ENCODE measurements at places on chromosomes 5 and 9.

DNA sequence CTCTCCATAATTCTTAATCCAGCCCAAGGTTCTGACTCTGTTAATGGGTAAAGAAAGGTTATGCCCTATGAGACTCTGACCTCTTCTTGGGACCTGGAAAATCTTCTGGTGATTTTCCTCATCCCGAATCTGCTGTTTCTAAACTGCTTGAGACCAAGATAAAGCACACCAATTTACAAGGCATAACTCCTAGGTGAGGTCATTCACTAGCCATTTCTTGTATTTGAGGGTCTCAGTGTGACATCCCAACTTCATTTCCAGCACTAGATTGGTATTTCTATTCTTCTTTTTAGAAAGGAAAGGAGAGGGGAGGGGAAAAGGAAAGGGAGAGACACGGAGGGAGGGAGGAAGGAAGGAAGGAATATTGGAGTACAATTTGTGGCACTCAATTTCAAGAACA is 51.6 kb downstream of the SLC1A1 start:
- no peak for DNase-seq

DNA sequence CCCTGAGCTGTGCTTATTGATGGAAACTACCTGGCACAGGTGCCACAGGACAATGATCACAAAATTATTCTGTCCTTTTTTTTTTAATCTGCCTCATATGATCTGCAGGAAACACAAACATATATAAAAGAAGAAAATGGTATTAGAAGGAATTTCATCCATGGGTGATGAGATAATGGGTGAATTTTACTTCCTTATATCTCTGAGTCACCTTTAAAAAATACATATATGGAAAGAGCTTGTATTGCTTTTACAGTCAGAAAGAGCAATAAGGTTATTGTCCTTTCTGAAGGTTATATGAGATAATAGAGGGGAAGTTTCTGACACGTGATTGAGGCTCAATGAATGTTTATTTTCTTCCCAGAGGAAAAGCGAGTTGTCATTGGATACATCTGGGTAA is 31.6 kb downstream of the NEURL1B start:
- no peak for DNase-seq

DNA sequence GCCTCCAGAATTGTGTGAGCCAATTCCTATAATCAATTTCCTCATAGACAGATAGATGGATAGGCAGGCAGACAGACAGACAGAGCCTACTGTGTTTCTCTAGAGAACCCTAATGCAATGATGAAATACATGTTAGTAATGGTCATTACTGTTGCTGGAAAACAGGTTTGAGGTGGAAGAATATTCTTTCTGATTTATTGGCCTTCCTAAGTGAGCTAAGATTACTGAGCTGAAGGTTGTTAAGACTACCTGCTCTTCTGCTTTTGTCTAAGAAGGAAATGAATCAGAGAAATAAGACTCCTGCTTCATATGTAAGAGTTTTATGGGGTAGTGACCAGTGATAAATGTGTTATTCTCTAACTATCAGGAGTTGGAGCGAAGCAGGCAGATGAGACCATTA is 219.9 kb downstream of the ELAVL2 start:
- no peak for DNase-seq

- no peak for DNase-seq
Measured at GRCh38 chr5:22842574-22842973, 10.6 kb downstream of the CDH12 start.

GRCh38 chr5:36787365-36788093 is 89.0 kb upstream of the NIPBL start:
- no peak for DNase-seq

- no peak for DNase-seq
Measured at GRCh38 chr5:76697670-76698069, 18.3 kb upstream of the F2R start.

DNA sequence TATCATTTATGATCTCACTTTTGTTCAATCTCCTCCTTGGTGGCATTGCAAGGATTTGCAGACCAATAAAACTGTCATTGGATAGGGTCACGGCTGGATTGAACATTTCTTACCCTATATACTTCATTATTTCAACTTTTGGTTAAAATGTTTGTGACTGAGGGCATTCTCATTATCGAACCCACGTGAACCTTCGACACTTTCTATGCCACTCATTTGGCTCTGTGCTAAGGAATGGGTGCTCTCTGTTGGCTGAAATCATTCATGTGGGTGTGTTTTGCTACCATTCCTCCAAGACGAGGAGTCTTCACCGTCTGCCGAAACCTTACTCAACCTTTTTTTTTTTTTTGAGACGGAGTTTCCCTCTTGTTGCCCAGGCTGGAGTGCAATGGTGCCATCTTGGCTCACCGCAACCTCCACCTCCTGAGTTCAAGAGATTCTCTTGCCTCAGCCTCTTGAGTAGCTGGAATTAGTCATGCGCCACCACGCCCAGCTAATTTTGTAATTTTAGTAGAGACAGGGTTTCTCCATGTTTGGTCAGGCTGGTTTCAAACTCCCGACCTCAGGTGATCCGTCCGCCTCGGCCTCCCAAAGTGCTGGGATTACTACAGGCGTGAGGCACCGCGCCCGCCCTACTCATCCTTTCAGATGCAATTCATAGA is 62.5 kb downstream of the CSNK1A1 start:
- DNase-seq = no peak

- no peak for DNase-seq
Measured at GRCh38 chr5:138545919-138546562, 3.0 kb upstream of the ETF1 start.

- no peak for DNase-seq
Measured at GRCh38 chr9:7721291-7721690, 78.3 kb downstream of the DMAC1 start.

GRCh38 chr5:172837640-172838039 is 3.6 kb downstream of the ERGIC1 start:
- DNase-seq = peak; percentile 40

DNA sequence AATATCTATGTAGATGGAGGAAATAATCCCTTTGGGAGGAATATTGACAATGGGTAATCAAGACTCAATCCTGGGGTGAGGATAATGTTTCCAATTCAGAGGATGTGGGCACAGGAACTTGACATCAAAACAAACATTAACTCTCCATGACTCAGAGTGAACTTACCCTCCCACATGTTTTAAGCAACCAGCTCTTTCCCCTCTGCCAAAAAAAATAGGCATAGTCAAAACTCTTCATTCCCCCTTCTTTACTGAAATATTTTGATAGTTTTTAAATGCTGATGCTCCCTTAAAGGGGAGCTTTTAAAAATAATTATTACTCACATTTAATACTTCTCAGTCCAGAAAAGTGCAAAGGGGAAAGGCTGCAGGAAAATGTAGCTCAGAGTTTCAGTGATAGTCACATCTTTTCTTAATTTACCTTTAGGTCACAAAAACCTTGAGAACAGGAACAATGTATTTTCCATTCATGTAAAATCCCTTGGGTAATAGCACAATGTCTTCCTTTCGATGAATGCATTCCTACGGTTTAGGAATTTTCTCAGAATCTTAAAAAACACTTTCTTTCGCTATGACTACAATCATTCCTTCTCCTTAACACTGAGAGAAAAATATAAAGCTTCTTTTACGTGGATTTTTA is 298.4 kb upstream of the GRAMD2B start:
- DNase-seq = no peak

DNA sequence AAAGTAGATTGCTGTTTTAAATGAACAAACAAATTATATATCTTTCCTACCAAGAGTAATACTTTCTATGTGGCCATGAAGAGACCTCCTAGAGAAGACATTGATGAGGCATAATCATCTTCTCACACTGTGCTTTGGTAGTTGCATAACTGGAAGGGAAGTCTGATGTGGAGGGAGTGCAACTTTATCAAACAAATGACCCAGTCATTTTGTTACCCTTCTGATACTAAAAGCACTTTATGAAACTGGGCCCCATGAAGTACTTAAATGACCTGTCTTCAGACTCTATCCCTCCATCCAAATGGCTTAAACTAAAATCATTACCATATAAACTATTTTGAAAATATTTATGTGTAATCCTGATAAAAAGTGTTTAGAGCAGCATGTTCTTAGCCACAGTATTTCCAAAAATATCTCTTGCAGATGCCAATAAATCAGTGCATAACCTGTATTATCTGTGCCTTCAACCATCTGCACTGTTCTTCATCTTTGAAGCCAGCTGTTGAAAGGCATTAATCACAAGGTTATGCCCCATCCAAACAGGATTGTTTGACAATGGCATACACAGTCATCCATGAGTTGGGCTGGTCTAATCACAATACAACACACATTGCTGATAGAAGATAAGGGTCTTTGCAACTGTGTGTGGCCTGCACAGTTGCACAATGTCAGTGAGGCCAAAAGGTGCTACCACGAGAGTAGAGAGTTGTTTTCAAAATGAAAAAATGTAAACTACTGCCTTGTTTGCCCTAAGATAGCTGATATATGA is 31.9 kb upstream of the MIER3 start:
- DNase-seq = no peak

DNA sequence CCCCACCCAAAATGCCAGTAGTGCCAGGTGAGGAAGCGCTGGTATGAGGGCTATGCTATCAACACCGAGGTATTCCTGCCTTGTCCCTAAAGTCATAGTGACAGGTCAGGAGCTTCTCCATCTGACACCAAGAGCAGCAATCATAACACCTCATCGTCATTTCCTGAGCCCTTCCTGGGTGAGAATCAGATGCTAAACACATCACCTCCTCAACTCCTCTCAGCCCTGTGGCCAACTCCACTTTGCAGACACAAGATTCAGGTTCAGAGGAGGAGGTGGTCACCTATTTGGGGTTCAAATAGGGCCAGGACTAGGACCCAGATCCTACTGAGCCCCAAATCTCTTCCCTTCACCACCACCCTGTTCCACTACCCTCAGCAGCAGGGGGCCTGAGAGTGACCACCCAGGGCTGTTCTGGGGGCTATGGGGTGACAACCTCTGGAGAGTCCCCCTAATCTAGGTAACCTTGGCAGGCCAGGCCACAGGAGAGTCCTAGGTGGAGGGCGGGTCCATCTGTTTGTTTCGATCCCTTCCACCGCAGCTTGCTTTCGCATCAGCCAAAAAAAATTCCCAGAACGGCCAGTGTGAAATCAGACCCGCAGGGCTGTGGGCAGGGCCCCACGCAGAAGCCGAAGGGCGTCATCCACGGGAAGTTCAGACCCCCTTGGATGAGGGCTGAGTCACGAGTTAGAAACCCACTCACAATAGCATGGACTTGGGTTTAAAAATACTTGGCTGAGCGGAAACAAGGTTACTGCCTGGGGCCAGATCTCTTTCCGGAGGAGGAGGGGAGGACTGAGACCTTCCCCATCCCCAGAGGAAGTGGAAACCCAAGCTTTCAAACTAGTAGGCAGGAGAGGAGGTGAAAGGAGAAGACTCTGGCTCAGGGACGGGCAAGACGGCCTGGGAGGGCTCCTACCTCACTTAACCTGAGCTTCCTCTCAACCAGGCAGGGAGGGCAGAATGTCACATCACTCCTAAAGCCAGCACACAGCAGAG is 8.7 kb downstream of the STK10 start:
- peak; percentile 61 for DNase-seq

DNA sequence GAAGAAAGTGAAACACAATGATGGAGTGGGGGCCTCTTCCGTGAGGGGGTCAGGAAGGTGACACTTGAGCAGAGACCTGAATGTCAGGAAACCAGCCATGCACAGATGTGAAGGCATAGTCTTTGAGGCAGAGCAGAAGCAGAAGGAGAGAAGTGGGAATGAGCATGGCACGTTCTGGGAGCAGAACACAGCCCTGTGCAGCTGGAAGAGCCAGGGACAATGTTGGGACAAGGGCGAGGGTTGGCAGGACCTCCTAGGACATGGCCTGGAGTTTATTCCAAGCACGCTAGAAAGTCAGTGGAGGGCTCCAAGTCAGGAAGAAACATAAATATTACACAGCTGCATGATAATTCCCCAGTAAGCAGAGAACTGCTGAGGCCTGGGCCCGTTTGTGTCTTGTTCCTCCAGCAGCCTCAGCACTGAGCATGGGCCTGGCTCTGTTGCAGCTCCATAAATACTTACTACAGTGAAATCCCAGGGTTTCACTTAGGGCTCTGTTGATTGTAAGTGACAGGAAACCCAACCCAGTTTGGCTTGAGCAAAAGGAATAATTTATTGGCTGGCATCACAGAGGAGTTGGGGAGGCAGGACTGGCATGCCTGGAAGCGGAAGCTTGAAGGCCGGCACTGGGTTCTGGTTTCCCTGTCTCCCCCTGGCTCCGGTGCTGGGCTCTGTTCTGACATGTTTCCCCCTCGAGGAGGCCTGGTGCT is 66.2 kb downstream of the MVB12B start:
- no peak for DNase-seq

DNA sequence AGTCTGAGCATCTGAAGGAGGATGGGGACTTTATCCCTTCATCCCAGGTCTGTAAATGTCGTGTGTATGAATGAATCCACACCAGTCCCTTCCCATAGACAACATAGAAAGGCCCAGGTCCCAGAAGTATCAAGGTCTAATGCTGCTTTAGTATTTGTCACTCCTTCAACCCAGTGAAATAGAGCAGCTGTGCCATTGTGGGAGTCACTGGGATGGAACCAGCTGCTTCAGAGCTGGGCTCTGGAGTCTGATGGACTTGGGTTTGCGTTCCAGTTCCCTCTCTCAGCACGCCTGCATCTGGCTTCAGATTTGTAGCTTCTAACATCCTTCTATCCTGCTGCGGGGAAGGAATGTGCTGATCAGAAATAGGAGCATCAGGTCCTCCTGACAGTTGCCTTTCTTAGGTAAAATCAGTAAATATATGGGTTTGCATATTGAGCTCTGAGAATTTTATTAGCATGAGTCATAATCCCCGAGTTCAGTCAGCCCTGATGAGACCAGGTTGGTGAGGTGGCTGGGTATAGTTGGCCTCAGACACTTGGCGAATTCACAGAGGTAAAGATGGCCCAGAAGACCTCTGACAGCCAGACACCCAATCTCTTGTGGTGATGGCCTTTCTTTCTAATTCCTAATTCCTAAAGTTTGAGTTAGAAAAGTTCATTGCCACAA is 10.1 kb downstream of the ACO1 start:
- no peak for DNase-seq

- DNase-seq = peak; percentile 51
Measured at GRCh38 chr5:149240354-149240998, 31.2 kb upstream of the AFAP1L1 start.

GRCh38 chr9:130448035-130448624 is 3.4 kb downstream of the ASS1 start:
- DNase-seq = no peak

- DNase-seq = peak; percentile 39
Measured at GRCh38 chr5:219460-219863, 1.3 kb downstream of the SDHA start.

DNA sequence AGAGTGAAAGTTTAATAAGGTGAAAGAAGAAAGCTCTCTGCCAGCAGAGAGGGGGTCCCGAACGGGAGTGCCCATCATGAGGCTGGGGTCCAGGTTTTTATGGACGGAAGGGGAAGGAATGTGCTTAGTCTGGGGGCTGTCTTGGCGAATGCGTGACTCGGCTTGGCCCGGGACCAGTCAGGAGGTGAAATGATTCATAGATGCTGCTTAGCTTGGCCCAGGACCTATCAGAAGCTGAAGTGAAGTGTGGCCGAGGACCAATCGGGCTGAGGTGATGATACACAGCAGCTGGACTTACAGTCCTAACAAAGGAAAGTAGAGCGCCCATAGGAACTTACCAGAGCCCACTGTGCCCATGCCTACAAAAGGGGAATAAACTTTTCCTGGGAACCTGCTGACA is 3.9 kb upstream of the FKTN start:
- DNase-seq = no peak
